ENCODE measurements at places on chromosomes 6 and 20. TPM values are rescaled to one million over a fixed set of nuclear protein-coding genes. Genes with fewer than 3 reads are reported as not detected.
A peak's percentile ranks its signal among the peaks of the same experiment; 100 is the strongest.

GRCh38 chr6:111970426-111970825 lies 83.5 kb upstream of the CCN6 start:
- no peak for DNase-seq

- DNase-seq: peak; percentile 85
These were observed 2.8 kb upstream of the PHF20 start for GRCh38 chr20:35768731-35769664.

- DNase-seq: no peak
These were observed 31.4 kb downstream of the DTNBP1 start for GRCh38 chr6:15631432-15631831.

GRCh38 chr6:7264686-7265384 lies 48.2 kb downstream of the SSR1 start:
- DNase-seq: peak; percentile 10

DNA sequence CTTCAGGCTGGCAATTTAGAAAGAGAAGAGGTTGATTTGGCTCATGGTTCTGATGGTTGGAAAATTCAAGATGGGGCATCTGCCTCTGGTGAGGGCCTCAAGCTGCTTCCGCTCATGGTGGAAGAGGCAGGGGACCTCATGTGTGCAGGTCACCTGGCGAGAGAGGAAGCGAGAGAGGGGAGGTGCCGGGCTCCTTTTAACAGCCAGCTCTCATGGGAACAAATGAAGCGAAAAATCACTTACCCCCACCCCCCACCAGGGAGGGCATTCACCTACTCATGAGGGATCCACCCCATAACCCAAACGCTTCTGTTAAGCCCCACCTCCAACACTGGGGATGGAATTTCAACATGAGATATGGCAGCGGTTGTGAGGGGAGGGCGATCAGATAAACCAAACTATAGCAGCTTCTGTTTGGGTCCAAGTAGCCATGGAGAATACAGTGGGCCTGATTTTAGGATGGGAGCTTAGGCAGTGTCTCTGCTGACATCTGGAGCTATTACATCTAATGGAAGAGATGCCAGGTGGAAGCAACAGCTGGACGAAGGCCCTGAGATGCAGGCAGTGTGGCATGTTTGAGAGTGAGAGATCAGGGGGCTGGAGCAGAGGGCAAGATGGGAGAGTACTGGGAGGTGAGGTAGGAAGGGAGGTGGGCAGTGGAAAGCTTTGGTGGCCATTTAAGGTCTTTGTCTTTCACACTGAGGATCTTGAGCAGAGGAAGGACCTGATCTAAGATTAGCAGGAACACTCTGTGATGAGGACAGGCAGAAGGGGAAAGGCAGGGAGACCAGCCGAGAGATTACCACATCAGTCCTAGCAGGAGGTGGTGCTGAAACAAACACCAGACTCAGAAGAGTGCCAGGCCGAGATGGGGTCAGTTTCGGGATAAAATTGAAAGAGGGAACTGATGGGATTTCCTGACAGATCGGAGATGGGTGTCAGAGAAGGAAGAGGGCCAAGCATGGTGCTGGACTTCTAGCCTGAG lies 161.8 kb downstream of the NFATC2 start:
- DNase-seq: no peak

The LHFPL5 gene
- total RNA-seq: not detected

Data from stomach (tissue), 19 donors.